ENCODE measurements at places on chromosomes 12 and 14. TPM values are rescaled to one million over a fixed set of nuclear protein-coding genes. Genes with fewer than 3 reads are reported as not detected.

Gene GYS2
- total RNA-seq: not detected

Gene SERPINA12
- not detected for total RNA-seq

- no peak overlapping the region for H3K4me3 ChIP-seq
- peaks cover 11% of the 10 kb centered on the region for H3K4me1 ChIP-seq
- no peak overlapping the region for H3K27ac ChIP-seq
- H3K36me3 ChIP-seq: no peaks in the 10 kb centered on the region
- no peaks in the 10 kb centered on the region for H3K27me3 ChIP-seq
These were observed 246.4 kb upstream of the PWP1 start for GRCh38 chr12:107439026-107439738.

DNA sequence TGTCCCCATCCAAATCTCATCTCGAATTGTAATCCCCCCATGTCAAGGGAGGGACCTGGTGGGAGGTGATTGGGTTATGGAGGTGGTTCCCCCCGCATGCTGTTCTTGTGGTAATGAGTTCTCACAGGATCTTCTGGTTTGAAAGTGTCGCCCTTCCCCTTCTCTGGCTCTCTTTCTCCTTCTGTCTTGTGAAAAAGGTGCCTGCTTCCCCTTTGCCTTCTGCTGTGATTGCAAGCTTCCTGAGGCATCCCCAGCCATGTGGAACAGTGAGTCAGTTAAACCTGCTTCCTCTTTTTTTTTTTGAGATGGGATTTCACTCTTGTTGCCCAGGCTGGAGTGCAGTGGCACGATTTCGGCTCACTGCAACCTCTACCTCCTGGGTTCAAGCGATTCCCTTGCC is 104.0 kb downstream of the CCDC91 start:
- H3K27me3 ChIP-seq: no peaks in the 10 kb centered on the region
- no peak overlapping the region for H3K27ac ChIP-seq
- H3K4me3 ChIP-seq: no peak overlapping the region
- H3K36me3 ChIP-seq: peaks cover 30% of the 10 kb centered on the region
- DNase-seq: no peak
- H3K4me1 ChIP-seq: no peaks in the 10 kb centered on the region

All from activated CD8-positive, alpha-beta memory T cell treated with anti-CD3 and anti-CD28 coated beads, Interleukin-2, amount 10 ng/mL, durations not matched to agents 7 days and 5 days (primary cell).